ENCODE measurements at places on chromosomes 12 and 14.

- no peak for DNase-seq
Measured at GRCh38 chr12:49917166-49917787, 13.6 kb upstream of the FAIM2 start.

DNA sequence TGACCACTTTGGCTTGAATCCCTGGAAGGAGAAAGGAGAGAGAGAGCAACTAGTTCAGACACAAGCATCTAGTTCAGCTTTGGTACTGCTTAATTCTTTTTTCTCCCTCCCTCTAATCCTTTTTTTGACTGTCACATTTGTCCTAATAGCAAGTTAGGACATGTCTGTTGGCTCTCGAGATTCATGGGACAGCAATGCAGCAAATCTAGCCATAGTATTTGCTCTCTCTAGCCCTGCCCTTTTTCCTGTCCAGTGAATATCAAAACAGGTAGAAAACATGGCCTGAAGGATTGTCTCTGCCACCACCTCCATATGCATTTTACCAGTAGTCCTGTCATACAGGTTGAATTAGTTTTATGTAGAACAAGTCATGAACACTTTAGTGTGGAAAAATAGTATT is 116.4 kb downstream of the PTPRB start:
- DNase-seq: no peak

DNA sequence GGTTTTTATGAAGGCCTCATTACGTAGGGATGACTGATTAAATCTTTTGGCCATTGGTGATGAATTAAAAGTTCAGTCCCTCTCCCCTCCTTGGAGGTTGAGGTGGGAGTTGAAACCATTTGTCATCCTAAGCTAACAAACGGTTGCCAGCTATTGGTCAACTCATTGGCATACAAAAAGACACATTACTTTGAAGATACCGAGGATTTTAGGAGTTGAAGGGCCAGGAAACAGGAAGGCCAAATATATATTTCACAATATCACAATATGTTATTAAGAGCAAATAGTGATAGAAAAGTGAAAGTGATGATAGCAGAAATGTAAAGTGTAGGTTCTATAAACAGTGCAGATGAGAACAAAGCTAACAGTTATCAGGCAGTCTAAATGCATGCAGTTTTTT is 24.4 kb downstream of the RCOR1 start:
- DNase-seq: no peak

DNA sequence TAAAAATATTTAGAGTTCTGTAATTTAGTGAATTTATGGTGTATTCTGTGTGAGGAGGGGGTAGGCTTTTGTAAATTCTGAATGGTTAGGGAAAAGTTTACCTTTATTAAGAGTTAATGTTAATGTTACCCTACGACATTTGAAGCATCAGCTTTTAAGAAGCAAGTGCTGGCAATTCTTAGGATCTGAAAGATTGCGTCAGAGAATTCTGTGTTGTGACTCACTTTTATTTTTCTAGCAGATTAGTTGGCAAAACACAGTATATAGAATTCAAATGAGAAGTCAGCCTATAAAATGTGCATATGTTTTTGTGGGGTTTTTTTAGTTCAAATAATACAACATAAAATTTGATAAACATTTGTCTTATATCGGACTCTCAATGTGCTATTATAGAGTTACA is 97.6 kb downstream of the RAD52 start:
- DNase-seq: no peak

- no peak for DNase-seq
Measured at GRCh38 chr14:23079716-23080115, 15.2 kb downstream of the ACIN1 start.

DNA sequence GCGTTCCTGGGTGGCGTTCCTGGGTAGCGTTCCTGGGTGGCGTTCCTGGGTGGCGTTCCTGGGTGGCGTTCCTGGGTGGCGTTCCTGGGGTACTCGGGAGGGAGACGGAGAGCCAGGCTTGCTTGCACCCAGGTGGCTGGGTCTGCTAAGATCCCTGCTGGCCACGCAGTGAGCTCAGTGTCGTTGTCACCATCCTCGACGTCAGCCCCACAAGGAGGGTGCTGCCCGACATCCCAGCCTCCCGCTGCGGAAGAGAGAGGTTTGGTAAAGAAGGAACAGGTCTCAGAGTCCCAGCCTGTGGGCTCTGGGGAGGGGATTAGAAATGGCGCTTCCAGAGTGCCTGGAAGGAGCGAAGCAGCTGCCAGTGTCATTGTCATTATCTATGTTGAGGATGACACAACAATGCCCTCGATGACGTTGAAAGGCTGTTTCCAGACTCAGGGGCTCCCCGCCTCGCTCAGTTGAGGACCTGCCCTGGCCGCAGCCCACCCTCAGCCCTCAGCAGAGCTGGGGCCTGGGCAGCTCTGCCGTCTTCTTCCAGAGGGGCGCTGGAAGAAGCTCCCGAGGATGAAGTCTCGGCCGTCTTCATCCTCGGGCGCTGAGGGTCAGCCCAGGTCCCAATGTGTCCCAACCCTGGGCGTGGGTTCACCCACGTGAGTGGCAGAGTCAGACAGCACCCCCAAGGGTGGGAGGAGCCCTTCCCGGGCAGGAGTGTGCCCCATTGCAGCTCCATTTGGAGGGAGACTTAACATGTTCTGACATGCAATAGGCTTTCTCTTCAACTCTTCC is 328.8 kb downstream of the ADGRD1 start:
- DNase-seq: no peak

DNA sequence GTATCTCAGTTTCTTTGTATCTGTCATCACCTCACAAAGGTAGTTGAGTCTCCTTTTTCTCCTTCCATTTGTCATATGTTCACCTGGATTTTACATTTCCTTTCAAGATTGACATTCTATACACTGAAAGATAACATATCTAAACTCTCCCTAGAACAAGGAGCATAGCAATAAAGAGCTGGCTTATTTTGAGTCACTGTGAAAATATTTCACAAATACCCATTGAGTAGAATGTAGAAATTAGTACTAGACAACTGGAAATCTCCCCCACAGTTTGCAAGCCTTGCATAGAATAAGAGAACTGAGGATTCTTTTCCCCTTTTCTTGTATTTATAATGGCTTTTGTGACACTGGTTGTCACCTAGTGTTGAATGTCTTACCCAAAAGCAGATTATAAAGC is 111.2 kb downstream of the KICS2 start:
- no peak for DNase-seq

DNA sequence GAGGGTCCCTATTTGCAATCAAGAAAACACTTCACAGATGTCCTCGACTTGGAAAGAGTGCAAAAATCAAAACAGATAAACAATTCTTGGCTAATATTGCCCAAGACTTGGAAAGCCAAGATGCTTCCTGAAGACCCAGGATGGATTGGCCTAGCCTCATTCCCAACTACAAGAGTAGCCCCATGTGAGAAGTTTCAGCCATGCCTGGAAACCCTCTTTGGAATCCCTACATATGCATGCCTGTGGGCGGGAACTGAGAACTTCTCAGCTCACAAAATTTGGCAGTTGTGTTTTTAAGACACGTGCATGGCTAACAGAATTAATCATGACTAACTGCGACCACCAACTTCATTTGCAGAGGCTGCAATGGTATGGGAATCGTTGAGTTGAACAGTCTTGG is 283.2 kb upstream of the TBX3 start:
- no peak for DNase-seq

DNA sequence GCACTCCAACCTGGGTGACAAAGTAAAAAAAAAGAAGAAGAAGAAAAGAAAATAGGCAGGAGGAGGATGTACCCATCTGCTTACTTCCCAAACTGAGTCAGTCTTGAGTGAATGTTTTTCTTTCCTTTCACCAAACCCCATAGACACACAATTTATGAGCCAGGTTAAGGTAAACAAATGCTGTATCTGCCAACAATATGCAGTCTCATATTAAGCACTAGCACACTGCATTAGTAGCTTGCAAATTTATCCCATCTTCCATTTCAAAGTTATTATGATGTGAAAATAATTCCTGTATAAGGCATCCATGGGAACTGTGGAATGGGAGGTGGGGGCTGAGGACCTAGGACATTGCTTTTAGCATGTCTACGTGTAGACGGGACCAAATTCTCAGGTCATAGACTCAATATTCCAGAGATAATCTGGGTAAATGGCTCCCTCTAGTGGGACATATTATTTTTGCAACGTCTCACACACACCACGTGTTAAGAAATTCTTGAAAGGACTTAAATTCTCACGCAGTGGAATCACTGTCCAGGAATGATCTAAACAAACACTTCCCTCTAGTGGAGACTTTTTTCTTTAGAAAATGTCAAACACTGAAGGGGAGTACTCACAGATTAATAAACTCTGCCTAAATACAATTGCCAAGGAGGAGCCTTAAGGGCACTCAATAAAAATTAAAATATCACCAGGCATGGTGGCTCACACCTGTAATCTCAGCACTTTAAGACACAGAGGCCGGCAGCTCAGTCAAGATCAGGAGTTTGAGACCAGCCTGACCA is 17.1 kb upstream of the OR10P1 start:
- DNase-seq: peak; percentile 64

GRCh38 chr14:52551696-52552062 is 626 bp downstream of the TXNDC16 start:
- peak; percentile 18 for DNase-seq

DNA sequence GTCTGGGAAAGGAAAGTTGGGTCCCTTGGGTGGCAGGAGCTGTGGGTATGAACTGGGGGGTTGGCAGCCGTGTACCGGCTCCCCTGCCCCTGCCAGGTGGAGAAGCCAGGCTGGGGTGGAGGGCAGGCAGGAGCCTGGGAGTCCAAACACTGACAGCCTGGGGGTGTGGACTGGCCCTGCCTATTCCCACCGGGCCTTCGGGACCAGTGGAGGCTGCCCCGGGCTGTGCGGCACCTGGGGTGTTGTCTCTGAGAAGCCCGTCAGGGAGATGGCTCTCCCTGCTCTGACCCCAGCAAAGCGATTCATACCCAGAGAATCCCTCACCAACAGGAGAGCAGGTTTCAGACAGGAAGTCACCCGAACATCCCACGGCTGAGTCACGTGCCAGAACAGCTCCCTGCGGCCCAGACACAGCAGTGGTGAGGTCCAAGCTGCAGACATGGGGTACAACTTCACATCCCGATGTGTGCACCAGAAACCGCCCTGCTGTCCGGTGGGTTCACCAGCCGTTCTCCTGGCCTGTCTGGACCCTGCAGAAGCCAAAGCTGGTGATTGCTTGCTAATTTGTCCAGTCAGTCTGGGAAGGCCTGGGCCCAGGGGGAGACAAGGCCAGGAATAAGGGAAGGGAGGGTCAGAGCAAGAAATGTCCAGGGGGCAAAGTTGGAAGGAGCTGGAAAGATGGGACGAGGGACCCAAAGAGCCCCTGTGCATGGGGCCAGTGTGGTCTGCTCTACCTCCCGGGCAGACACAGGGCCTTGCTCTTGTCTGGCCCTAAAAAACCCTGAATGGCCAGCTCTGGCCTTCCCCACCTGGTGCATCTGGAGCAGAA is 2.1 kb upstream of the GPR132 start:
- DNase-seq: no peak

- no peak for DNase-seq
Measured at GRCh38 chr12:111850526-111850925, 8.5 kb downstream of the MAPKAPK5 start.

DNA sequence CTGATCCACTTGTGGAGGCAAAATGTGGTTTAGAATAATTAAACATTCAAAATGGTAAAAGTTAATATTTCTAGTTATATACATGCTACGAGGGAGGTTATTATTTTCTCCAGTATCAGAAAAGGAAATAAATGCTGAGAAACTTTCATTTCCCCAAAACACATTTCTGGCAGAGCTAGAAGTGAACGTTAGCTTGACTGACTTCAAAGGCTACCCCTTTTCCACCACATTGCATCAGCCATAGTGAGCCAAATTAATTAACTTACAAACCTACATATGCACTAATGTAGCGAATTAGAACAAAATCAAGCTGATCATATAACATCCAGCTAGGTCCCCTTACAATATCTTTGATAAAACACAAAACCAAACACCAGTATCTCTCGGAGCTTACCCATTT is 49.3 kb upstream of the RERGL start:
- DNase-seq: no peak

DNA sequence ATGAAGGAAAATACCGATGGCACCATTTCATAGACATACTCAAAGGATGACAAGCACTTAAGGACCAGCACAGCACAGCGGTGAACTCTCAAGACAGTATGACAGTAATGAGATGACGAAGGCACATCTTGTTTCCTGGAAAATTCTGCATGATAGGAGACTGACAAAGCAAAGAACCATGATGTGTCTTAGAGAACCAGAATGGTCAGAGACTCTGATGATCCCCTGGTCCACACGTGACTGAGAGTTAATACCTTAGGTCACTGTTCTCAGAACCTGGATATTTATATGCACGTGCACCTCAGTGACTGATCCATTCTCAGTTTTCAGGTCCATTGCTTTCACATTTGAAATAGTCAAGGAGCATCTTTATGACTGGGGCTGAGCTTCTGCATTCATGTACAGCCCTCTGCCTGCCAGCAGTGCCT is 35.3 kb downstream of the PROX2 start:
- DNase-seq: no peak

GRCh38 chr12:90964616-90965015 is 9.6 kb upstream of the CCER1 start:
- DNase-seq: no peak

DNA sequence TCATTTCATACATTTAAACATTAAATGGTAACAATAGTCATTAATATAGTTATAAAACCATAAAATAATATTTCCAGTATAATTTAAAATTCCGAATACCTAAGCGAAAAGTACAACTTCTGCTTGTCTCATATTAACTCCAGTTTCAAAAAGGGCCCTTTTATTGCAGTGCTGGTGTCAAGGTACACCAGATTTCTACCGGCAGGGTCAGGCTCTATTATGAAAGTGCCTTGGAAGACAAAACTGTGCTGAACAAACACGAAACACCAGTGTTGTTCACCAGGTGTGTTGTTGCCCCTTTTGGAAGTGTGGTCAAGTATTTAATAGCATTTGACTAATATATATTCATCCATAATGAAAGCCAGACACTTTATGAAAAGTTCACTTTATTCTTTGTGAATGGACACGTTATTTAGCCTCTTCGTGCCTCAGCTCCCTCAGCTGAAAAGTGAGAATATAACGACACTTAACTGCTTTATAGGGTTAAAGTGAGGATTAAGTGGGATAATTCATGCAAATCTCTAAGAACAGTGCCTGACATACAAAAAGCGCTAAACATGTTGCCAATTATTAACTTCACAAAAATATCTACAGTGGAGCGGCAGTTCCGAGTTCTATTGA is 20.3 kb upstream of the GNS start:
- DNase-seq: no peak

GRCh38 chr12:130642856-130643255 is 73.2 kb downstream of the RIMBP2 start:
- no peak for DNase-seq

GRCh38 chr12:100826323-100826722 is 31.7 kb downstream of the ANO4 start:
- DNase-seq: no peak

- no peak for DNase-seq
Measured at GRCh38 chr14:75201087-75201486, 24.7 kb upstream of the TMED10 start.

- DNase-seq: no peak
Measured at GRCh38 chr12:57625261-57626032, 7.6 kb downstream of the B4GALNT1 start.

DNA sequence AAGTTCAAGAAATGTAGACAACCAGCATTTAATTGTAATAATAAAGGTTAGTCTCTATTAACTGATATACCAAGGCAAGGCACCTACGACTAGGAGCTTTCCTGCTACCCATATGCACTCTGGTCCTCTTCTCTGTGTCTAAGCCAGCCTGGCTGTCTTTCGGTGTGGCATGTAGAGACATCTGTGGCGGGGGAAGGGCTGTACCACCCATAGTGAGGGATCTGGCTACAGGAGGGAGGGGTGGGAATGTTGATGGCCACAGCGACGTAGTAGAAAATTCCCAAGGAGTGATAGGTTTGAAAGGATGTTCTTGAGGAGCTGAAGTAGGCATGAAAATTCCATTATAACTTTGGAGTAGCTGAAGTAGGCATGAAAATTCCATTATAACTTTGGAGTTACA is 344.2 kb downstream of the ATP23 start:
- DNase-seq: no peak

Data from NCI-H2081 (cell line).